Cerebellar cortex (tissue), 1 donor: ENCODE measurements at places on chromosomes 5 and 9.

DNA sequence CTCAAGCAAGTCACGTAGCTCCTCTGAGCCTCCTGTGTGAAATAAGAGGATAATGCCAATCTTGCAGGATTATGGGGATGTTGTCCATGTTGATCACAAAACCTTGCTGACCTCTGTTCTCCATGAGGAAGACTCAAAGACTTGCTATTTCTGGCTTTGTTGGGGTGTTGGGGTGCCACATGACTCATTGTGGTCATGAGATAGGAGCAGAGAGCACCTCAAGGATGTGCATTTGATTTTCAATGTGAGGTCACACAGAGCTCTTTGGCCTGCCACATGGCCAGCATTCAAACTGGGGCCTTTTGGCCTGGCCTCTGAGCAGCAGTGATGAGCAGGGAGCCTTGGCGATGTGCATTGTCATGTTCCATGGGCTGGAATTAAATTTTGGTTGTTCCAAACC lies 380.3 kb downstream of the GADD45G start:
- DNase-seq = no peak

DNA sequence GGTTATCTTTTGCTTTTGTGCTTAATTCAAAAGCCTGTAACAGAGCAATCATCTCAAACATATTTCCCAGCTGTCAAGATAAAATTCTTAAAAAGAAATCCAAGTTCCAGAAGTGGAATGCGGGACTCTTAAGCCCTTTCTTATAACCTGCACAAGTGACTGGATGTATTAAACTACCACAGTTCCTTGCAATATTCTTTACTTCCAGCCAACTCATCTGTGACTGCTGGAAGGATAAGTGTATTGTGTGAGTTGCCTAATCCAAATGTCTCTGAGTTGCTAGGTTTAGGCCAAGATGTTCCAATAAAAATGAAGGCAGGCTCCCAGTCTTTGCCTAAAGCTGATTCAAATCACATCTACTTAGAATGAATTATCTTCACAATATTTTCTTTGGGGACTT lies 159.2 kb upstream of the SLC24A2 start:
- no peak for DNase-seq

DNA sequence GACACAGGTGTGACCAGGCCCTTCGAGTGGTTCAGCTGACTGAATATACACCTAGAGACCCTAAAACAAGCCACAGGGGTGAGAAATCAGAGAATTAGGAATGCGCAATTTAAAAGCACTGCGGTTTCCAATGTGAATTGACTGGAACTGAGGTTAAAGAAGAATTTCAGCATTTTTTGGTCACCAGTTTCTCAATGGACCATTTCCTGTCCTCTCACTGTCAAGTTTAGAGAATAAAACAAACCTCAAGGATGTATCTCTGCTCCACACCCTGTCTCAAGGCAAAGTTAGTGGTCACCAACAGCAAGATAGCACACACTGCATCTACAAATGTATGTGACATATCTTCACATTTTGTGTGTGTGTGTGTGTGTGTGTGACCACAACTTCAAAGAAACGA lies 143.8 kb upstream of the MAP3K1 start:
- DNase-seq = no peak

DNA sequence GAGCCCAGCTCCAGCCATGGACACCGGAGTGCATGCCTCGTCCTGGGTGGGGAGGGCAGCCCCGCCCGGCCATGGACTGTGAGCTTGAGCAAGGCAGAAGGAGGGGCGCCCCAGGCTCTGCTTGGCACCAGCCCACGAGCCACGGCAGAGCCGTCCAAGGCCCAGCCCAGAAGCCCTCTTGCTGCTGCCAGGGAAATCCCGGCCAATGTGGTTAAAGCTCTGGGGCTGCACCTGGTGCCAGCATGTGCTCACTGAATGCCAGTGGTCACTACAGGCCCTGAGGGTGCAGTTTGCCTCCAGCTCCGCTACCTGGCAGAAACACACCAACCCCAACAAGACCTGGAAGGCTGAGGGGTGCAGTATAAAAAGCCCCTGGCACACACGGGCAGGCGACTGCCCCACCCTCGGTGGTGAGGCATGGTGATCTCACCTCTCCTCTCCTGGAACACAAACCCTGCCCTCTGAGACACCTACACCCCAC lies 11.8 kb downstream of the BRD3 start:
- DNase-seq = peak; percentile 89

GRCh38 chr5:77937015-77937908 lies 161.1 kb upstream of the TBCA start:
- no peak for DNase-seq

DNA sequence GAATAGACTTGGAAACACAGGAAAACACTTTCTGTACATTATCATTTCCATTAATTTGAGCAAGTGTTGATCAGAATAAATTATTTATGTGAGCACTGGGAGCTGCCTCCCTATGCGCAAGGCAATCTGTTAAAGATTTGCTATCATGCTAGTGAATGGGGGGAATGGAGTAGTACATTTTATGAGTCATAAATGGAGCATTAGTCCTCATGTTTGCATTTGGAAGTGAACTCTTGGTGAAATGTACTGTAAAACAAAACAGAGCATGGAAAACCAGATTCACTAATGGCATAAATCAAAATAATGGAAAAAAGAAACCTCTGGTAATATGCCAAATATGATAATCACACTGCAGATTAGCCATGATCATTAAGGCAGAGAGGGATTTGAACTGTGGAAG lies 40.5 kb upstream of the TMC1 start:
- no peak for DNase-seq

DNA sequence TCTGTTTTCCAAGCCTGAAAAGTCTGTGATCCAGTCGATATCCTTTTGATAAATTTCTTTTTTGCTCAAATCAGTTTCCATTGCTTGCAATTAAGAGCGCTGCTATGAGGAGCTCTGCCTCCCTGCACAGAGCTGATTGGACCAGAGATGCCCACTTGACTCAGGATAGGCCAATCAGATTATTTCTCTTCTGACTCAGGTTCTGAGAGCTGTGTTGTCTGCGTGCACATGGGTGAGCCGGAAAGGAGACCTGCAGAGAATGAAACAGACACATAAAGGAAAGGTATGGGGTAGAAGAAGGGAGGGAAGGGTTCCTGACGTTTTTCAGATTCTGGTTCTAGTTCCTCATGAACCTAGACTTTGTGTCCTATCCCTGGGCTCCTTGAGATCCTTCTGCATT lies 15.8 kb upstream of the FABP6 start:
- peak; percentile 35 for DNase-seq

DNA sequence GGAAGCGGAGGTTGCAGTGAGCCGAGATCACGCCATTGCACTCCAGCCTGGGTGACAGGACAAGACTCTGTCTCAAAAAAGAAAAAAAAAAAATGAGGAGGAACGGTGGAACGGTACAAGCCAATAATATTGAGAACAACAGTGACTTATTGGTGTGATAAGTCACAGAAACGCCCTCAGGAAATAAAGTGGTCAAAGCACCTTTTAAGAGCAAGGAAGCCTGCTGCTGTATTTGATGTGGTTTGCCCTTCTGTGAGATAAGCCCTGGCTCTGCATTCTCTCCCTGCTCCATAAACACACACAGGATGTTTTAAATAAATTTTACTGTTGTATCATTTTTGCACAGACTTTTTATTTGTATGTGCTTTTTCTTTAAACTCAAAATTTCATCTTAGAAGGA lies 269.9 kb upstream of the MSX2 start:
- DNase-seq = no peak

- DNase-seq = no peak
These were observed 482.7 kb downstream of the RAB3C start for GRCh38 chr5:59065554-59065953.

- DNase-seq = no peak
These were observed 210.2 kb downstream of the HSPA4 start for GRCh38 chr5:133261993-133262392.

- no peak for DNase-seq
These were observed at the start of gene FAM221B for GRCh38 chr9:35828716-35829083. Gene FAM221B, minus strand, starts transcription at chr9:35828732. Its CDS starts 2,571 bp downstream, at chr9:35826161.

DNA sequence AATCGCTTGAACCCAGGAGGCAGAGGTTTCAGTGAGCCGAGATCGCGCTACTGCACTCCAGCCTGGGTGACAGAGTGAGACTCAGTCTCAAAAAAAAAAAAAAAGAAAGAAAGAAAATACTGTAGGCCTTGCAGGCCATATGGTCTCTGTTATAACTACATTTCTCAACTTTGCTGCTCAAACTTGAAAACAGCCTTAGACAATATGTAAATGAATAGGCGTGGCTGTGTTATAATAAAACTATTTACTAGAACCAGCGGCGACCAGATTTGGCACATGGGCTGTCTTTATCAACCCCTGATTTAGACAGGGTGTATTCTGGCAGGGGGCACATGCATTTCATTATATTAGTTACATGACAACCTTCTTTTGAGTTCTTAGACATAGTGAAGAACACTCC lies 130.0 kb downstream of the C9orf152 start:
- DNase-seq = no peak

DNA sequence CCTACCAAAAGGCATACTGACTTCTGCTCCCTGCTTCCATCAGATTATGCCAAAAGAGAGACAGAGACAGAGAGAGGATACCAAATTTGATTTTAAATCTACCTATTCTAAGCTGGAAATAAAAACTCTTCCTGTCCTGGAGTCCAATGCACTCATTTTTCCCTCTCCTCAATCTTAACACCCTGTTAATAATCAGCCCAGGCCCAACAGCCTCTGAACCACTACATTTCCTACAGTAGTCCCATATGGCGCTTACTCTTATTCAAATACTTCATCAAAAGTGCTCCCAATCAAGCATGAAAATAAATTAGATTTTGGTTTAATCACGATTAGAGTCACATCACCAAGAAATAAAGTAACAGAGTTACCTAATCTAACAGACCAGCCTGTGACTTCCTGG lies 152.3 kb downstream of the TSSK1B start:
- no peak for DNase-seq

DNA sequence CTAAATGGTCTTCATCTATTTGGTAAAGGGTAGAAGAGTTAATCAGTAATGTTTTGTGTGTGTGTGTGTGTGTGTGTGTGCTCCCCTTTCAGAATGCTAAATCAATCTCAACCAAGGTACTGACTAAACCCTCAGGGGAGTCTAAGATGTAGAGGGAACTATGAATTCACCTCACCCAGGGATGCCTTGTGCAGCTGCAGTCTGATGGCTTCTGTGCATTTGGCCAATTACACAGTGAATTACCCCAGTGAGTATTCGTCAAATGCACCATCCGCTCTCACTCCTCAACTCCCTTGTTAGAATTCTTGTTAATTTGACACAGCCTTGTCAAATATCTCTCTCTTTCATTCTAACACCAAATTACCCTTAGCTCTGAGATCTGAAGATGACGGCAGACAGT lies 234.6 kb downstream of the GABRB2 start:
- peak; percentile 45 for DNase-seq

DNA sequence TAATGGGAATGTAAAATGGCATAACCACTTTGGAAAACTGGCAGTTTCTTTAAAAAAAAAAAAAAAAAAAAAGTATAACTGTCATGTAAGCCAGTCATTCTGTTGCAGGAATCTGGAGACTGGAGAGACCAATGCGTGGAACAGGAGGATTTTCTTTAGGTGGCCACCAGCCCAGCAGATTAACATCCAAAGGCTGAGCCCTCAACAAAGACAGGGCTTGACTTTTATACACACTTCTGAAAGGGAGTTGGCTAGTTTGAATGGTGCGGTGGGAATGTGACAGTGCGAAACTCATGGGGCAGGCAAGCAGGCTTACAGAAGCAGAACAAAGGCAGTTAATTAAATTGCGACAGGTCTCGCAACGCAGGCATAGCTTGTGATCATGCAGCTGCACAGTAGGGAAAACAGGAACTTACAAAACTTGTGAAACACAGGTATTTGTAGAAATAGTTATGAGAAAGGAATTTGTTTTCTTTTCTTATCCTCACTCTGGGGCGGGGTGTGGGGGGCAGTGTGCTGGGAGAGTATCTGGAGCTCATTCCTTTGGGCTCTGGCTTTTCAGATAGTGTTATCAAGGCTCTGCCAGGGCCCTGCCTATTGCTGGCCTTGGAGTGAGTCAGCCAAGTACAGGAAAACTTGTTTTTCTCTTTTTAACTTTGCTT lies 12.0 kb downstream of the UIMC1 start:
- DNase-seq = no peak

DNA sequence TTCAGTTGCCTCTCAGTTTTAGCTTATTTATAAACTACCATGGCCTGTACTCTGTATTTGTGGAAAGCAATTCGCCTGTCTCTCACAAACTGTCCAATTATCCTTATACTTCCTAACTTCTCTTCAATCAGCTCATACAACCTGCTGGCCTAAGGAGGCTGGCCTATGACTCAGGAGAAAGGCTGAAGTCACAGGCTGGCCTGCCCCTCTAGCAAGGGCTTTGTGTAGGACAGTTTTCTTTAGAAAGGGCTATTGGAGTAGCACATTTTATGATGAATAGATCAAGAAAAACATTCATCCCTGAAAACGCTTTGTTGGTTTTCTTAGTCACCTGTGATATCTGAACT lies 988.7 kb upstream of the ARRDC3 start:
- no peak for DNase-seq

- no peak for DNase-seq
These were observed 444.9 kb upstream of the CYLC2 start for GRCh38 chr9:102550266-102550665.

- DNase-seq = peak; percentile 13
These were observed 32.3 kb upstream of the KIF2A start for GRCh38 chr5:62273687-62274086.

- no peak for DNase-seq
These were observed 457.0 kb upstream of the ZNF462 start for GRCh38 chr9:106405871-106406435.

GRCh38 chr9:102047549-102047948 lies 309.1 kb upstream of the GRIN3A start:
- DNase-seq = no peak

GRCh38 chr5:67730917-67731474 lies 484.6 kb upstream of the PIK3R1 start:
- no peak for DNase-seq

GRCh38 chr5:76733049-76733417 lies 17.1 kb downstream of the F2R start:
- no peak for DNase-seq

- no peak for DNase-seq
These were observed 22.3 kb downstream of the FBXW2 start for GRCh38 chr9:120770931-120771330.

DNA sequence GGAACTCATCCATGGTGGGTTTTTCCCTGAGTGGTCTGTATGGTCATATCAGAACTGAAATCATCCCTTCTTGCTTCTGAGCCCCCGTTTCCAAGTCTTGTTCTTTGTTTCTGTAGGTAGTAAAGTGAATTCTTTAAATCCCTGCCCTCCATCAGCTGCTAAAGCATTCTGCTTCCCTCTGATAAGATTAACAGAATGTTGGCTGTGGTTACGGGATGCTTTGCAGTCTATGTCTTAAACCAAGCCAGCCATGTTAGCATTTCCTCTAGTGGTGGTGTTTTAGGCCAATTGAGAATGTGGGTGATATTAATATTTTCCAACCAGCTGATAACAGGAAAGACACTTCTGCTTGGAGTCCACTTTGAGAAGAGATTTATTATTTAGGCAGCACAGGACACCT lies 22.0 kb upstream of the KCNIP1 start:
- DNase-seq = no peak

DNA sequence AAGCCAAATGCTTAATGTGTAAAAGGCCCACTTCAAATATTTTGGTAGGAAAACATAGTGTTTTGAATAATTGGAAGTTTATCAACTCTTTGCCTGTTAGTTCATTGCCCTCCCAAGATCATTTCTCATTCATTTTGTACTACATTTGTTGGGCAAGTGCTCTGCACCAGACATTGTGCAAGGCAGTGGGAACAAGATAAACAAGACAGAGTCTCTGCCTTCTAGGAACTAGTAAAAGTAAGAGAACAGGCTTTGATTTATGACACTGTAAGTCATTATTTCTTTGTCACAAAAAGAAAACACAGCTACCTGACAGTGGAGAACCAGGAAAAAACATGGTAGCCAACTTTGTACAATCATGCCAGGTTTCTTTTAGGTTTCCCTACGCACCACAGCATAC lies 63.7 kb upstream of the PAM start:
- DNase-seq = no peak
